ENCODE measurements at places on chromosomes 13 and 19.

DNA sequence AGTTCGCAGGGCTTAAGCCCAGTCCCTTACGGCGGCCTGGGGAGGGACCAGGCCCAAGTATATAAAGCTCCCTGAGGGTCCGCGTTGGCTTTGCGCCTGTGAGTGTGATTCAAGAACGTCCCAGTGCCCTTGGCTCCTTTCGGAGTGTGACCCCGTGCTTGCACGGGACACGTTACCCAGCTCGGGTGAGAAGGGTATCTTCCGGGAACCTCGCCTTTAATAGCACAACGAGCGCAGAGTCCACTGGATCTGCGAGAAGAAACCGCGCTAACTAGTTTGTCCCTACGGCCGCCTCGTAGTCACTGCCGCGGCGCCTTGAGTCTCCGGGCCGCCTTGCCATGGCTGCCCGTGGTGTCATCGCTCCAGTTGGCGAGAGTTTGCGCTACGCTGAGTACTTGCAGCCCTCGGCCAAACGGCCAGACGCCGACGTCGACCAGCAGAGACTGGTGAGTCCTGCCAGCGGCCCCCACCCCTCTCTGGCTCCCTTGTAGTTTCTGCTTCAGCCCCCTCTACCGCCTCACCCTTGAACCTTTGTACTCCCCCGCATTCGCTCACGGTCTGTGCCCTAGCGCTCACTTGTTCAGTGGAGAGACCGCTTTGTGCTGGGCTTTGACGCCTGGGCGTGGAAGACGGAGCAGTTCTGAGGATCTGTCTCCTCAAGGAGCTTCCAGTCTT, at the start of gene DNAJC15:
Gene DNAJC15 (plus strand): TSS at position 298 of the 675 bp plus-strand sequence. CDS start 41 bp downstream, at position 339.
- peak; percentile 56 for DNase-seq

DNA sequence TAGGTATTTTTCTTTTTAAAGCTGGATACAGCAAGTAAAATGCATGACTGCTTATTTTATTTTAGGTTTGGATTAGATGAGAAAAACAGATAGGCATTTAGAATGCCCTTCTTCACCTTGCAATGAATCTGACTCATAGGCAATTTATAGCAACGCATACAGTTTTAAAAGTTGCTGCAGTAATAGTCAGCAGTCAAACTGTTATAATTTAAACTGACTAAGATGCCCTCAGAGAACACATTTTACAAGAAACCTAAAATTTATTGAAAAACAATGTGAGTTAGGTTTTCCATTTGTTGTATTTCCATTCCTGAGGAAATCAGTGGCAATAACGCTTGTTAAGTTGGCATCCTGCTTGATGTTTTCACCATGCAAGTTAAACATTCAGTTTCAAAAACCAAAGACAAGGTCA, 1128.2 kb upstream of the PCDH9 start:
- no peak for DNase-seq

- DNase-seq, result no peak
Measured at GRCh38 chr13:78258304-78258703, 339.7 kb upstream of the EDNRB start.

DNA sequence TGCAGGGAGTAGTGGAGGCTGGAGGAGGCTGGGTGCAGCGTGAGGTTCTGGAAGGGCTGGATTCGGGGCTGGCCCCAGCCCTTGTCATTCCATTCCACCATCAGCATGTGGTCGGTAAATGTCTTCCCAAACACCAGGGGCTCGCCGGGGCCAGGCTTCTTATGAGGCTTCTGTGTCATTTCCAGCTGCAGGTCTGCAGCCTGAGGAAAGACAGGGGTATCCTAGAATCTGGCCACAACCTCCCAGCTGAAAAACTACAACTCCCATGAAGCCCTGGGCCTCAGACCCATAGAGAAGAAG, 4.4 kb downstream of the BCAT2 start:
- DNase-seq, result no peak

- no peak for DNase-seq
Measured at GRCh38 chr13:95050800-95051615, 250.2 kb downstream of the ABCC4 start.

- DNase-seq, result no peak
Measured at GRCh38 chr13:35190241-35190640, 248.2 kb downstream of the NBEA start.

GRCh38 chr13:103199380-103200088, 133.3 kb upstream of the SLC10A2 start:
- no peak for DNase-seq

Measured in GM12864 (cell line).